H9 (cell line): ENCODE measurements at places on chromosomes 12 and 14. TPM values are rescaled to one million over a fixed set of nuclear protein-coding genes. Genes with fewer than 3 reads are reported as not detected.

- DNase-seq, result no peak
- peaks cover 6% of the 10 kb centered on the region; the same call in 1 of the 2 replicates for H3K4me1 ChIP-seq
- no peaks in the 10 kb centered on the region for H3K27me3 ChIP-seq
- peaks cover 21% of the 10 kb centered on the region for H3K36me3 ChIP-seq
- no peak overlapping the region for H3K4me3 ChIP-seq
- H3K27ac ChIP-seq, result no peak overlapping the region
Measured at GRCh38 chr14:33966276-33966675, 15.4 kb upstream of the EGLN3 start.

DNA sequence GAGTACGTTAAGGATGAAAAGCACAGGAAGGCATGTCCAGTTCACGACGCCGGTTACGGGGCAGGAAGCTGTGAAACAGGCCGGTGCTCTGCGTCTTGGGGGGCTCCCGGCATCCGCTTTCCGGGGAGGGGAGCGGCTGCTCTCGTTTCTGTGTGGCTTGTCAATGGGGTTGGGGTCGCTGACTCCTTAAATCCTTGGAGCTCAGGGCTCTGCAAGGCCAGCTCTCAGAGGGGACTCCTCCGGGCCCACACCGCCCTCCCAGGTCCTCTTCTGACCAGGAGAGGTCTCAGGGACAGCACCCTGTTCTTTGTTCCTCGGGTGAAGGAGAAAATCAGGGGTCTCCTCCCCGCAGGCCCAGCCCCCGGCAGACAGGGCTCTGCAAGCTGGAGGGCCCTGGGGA lies 78.1 kb downstream of the GALNT9 start:
- no peak for DNase-seq
- H3K27me3 ChIP-seq, result no peaks in the 10 kb centered on the region; the same call in 1 of the 2 replicates
- no peak overlapping the region for H3K4me3 ChIP-seq
- no peaks in the 10 kb centered on the region; the same call in 2 of the 3 replicates for H3K36me3 ChIP-seq
- peaks cover 2% of the 10 kb centered on the region; the same call in 1 of the 2 replicates for H3K4me1 ChIP-seq

DNA sequence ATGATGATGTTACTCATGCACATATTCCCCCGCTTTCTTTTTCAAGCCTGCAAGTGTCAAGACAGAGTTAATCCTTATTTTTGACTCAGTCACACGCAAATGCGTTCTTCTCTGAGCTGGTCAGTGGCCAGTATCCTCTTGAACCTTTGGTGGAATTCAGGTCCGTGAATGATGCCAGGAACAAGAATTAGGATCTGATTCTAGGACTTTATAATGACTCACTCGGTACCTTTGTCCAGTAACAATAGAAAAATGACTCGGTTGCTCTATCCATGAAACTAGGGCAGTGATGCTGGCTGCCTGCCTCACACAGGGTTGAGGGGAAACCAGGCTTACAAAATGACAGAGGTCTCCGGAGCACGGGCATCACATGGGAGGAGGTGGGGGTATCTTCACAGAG lies 185.8 kb upstream of the NUDT4 start:
- no peaks in the 10 kb centered on the region for H3K27me3 ChIP-seq
- no peaks in the 10 kb centered on the region for H3K4me1 ChIP-seq
- no peak for DNase-seq
- H3K4me3 ChIP-seq, result no peak overlapping the region
- H3K27ac ChIP-seq, result no peak overlapping the region

- H3K27me3 ChIP-seq, result no peaks in the 10 kb centered on the region
- DNase-seq, result no peak
- peaks cover 4% of the 10 kb centered on the region; the same call in 1 of the 2 replicates for H3K4me1 ChIP-seq
- no peak overlapping the region for H3K4me3 ChIP-seq
Measured at GRCh38 chr12:103908877-103909276, 21.3 kb upstream of the HSP90B1 start.

PDE3A gene
- 3.0 TPM in 2 replicates for total RNA-seq

GRIN2B gene
- total RNA-seq, result 0.02 and 0.13 TPM in 2 replicates

GRCh38 chr14:31465111-31465510 lies 7.8 kb upstream of the DTD2 start:
- H3K36me3 ChIP-seq, result no peaks in the 10 kb centered on the region
- DNase-seq, result no peak
- H3K4me3 ChIP-seq, result no peak overlapping the region
- no peaks in the 10 kb centered on the region for H3K4me1 ChIP-seq
- no peak overlapping the region for H3K27ac ChIP-seq
- H3K27me3 ChIP-seq, result no peaks in the 10 kb centered on the region

DNA sequence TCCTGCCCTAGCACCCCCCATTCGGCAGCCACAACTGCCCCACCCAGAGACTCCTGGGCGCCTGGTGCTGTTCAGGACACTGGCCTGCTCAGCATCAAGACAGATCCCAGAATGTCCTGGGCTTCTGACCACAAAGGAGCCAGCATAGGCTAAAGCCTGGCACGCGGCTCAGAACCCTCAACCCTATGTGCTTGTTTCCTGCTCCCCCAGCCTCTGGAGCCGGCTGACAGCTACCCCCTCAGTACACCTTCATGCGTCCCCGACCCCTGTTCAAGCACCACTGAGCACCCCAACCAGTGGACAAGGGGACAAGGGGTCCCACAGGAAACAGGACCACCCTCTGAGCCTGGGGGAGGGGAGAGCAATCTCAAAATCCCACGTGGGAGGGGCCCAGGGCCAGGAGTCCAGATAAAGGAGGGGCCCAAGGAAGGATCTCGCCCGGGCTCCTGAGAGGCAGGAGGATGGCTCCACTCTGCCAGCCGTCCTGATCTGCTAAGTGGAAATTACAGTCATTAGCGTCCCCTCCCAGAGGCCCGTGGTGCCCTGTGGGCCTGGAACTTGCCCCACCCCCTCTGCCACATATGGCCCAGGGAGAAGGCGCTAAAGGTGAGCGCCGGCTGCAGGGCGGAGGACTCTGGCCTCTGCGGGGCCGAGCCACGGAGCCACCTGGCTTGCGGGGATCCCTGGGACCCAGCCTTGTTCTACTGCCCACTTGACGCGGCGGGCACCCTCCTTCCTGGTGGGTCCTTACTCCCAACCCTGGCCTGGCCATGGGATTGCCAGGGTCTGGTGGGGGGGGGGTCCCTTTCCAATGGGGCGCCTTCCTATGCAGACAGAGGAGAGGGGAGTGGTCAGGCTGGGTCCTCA lies 27.2 kb upstream of the GPR132 start:
- H3K4me3 ChIP-seq, result peak overlapping the region; percentile 71
- no peak overlapping the region for H3K27ac ChIP-seq
- peak; percentile 52 for DNase-seq
- H3K36me3 ChIP-seq, result no peaks in the 10 kb centered on the region
- peaks cover 11% of the 10 kb centered on the region; the same call in 1 of the 2 replicates for H3K27me3 ChIP-seq

DNA sequence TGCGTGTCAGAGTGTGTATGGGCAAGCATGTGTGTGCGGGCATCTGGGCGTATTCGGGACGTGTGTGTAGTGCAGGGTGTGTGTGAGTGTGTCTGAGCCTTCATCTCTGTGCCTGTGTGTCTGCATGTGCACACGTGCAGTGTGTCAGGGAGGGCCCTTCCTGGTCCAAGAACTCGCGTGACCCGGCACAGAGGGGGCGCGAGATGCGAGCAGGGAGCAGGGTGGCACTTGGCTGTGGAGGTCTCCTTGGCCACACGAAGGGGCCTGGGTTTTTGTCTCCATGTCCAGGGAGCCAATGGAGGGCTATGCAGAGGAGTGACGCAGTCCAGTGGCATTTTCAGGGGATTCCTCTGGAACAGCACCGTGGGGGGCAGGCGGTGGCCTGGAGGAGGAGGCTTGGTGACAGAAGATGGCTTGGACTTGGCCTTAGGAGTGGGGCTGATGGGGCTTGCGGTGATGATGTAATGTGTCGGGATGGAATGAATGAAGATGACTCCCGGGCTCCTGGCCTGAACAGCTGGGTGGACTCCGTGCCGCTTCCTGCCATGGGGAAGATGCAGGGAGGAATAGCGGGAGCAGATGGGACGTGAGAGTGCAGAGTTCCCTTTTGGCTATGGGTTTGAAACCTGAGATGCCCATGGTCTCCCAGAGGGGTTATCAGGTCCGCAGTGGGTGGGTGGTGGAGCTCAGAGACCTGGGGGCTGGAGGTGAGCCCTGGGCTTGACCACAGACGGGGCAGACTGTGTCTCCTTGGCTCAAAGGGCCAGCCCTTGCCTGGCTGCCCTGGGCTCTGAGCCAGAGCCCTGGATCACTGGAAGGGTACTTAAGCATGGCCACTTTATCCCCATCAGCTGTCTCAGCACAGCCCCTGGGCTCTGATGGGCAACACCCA lies 208.3 kb downstream of the PHETA1 start:
- H3K27me3 ChIP-seq, result no peaks in the 10 kb centered on the region
- H3K36me3 ChIP-seq, result no peaks in the 10 kb centered on the region
- no peak overlapping the region for H3K27ac ChIP-seq
- no peaks in the 10 kb centered on the region; the same call in 1 of the 2 replicates for H3K4me1 ChIP-seq

GRCh38 chr14:76331328-76332011 lies 44.5 kb upstream of the ESRRB start:
- H3K4me1 ChIP-seq, result peaks cover 7% of the 10 kb centered on the region; the same call in 1 of the 2 replicates
- DNase-seq, result no peak
- H3K4me3 ChIP-seq, result no peak overlapping the region
- no peaks in the 10 kb centered on the region; the same call in 1 of the 2 replicates for H3K27me3 ChIP-seq
